ENCODE measurements at places on chromosomes 2 and 18.
A peak's percentile ranks its signal among the peaks of the same experiment; 100 is the strongest.

DNA sequence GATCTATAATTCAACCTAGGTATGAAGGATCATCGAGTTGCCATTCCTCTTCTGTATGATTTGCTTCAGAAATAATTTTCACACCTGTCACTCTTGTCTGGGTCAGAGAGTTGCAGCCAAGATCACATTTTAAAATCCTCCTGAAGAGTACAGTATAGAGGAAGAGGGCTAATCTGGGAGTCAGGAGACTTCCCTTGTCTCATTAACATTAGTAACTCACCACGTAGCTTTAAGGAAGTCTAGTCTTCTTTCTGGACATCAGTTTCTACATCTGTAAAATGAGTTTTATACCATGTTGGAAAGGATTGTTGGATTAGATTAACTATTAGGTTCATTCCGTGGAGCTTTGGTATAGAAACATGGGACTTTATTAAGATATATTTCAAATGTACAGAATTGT is 109.4 kb downstream of the TDRD15 start:
- no peak for DNase-seq

DNA sequence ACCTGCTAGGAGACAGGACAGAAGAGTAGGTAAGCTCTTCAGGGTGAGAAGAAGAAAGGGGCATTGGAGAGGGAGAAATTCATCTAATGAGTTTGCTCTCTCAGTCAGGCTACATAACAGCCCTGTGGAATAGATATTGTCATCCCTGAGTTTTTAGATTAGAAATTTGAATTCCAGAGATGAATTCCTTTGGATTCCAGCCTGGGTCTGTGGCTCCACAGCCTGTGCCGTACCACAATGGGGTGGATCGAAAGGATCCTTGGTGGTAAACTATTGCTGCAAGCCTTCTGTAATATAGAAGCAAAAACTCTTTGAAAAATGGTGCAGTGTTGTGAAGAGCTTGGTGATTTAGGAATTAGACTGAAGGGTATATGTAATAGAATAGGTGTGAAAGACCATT is 21.0 kb downstream of the MYO1B start:
- DNase-seq = no peak

DNA sequence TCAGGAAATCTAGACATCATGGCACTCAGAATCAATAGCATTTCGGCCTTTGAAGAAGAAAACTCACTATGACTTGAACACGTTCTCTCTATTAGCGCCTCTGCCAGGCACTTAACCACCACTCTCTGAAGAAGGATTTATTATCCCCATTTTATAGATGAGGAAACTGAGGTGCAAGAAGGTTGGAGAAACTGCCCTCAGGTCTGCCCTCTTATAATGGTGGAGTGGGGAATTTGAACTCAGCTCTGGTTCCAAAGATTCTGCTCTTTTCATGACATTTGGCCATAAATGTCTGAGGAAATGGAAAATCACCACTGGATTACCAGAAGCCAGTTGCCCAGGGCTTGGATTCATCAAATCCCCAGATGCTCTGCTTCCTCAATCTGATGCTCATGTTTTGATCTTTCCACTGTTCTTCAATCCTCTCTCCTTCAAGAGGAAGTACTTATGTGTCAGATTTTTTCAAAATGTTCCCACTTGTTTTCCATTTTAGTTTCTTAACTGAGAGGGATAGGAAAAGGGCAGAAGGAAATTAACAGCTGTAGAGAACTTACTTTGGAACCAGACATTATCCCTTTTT is 68.1 kb downstream of the ANTXR1 start:
- no peak for DNase-seq

- DNase-seq = no peak
These were observed 132.6 kb downstream of the C1D start for GRCh38 chr2:67930156-67930555.

GRCh38 chr2:69381337-69381737 is 5.7 kb downstream of the GFPT1 start:
- DNase-seq = peak; percentile 25

DNA sequence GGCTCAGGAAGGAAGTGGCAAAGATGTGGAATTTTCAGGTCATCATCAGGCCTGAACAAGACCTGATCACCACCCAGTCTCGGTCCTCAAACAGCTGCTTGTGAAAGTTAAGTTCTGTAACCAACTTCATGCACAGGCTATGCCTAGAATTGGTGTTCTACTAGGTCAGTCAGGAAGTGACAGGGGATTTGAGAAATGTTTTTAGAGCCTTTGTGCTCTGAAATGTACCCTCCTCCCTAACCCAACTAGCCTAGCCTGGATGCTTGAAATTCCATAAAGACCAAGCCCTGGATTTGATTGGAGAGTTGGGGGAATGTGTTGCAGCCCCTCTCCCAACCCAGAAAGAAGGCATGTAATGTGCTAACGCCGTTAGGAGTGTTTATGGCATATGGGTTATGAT is 63.3 kb downstream of the TGOLN2 start:
- DNase-seq = no peak

- no peak for DNase-seq
These were observed 60.7 kb upstream of the ZEB2 start for GRCh38 chr2:144580521-144581161.

- no peak for DNase-seq
These were observed 71.3 kb upstream of the NPAS2 start for GRCh38 chr2:100748673-100749072.

GRCh38 chr2:86372133-86372532 is 34.7 kb upstream of the REEP1 start:
- no peak for DNase-seq

- DNase-seq = no peak
These were observed 52.7 kb downstream of the TMEM200C start for GRCh38 chr18:5842653-5843052.

- no peak for DNase-seq
These were observed 23.4 kb upstream of the PAX3 start for GRCh38 chr2:222322236-222322635.

- no peak for DNase-seq
These were observed 54.7 kb downstream of the CCDC68 start for GRCh38 chr18:54904581-54904980.

DNA sequence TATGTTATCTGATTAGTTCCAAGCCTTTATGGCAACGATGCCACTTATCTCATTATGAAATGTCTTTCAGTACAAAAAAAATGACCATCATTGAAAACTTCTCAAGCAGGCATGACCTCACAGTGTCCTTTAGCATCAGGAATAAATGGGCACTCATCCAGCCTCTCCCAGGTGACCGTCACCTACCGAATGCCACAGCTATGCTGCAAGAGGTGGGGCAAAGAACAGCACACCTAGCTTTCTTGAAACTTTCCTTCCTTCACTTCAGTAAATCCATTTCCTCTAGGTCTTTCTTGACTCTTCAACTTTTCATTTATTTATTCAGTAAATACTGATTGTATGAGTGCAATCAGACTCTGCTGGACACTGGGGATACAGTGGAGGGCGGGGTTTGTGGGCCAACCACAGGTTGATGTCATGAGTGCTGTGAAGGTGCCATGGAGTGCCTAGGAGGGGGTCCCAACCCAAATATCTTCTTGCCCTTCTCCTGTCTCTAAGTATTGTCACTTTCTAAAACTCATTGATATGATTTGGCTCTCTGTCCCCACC is 54.3 kb upstream of the HK2 start:
- no peak for DNase-seq

- peak; percentile 10 for DNase-seq
These were observed 1.5 kb downstream of the INO80D start for GRCh38 chr2:206084439-206084869.

GRCh38 chr2:152019732-152020131 is 79.1 kb downstream of the CACNB4 start:
- no peak for DNase-seq

- no peak for DNase-seq
These were observed 1.4 kb downstream of the GCFC2 start for GRCh38 chr2:75709297-75709696.

- no peak for DNase-seq
These were observed 66.5 kb upstream of the ACKR3 start for GRCh38 chr2:236503100-236503499.

GRCh38 chr2:42163444-42164045 is 5.6 kb upstream of the EML4 start:
- DNase-seq = no peak

- DNase-seq = no peak
These were observed 32.1 kb upstream of the SIGLEC15 start for GRCh38 chr18:45793264-45793965.

GRCh38 chr2:239595726-239596125 is 194.9 kb upstream of the HDAC4 start:
- no peak for DNase-seq

GRCh38 chr2:70691497-70692140 is 76.4 kb downstream of the ADD2 start:
- no peak for DNase-seq

DNA sequence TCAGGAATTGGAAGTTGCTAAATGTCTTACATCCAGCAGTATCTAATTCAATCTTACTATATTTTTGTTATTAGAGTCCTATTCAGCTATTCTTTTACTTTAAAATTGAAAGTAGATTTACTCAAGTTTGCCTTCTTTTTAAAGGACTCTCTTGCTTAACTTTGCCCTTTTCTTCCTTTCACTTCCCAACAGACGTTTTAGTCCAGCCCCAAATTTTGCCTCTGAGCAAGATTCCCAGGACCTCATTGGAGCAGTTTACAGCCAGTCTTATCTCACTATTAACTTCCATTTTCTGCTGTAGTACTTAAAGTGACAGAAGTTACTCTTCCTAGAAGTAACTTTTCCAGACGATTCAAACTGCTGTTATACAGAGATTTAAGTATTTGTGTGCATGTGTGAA is 1.7 kb upstream of the PRKD3 start:
- DNase-seq = no peak

DNA sequence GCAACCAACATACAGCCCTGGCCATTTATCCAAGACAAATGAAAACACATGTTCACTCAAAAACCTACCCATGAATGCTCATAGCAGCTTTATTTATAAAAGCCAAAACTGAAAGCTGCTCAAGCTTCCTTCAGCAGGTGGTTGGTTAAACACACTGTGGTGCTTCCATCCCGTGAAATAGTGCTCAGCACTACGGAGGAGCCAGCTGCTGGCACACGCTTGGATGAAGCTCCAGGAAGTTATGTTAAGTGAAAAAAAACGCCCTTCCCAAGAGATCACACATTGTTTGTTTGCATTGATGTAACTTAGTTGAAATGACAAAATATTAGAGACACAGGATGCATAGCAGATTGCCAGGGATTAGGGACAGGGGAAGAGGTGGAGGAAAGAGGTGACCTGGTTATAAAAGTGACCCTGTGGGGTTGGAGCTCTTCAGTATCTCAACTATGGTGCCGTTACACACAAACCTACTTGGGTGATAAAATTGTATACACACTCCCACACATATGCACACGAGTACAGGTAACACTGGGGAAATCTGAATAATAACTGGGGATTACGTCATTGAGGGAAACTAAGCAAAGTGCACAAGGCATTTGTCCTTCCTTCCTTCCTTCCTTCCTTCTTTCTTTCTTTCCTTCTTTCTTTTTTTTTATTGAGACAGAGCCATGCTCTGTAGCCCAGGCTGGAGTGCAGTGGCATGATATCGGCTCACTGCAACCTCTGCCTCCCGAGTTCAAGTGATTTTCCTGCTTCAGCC is 6.2 kb upstream of the ALPG start:
- no peak for DNase-seq

- no peak for DNase-seq
These were observed 51.5 kb downstream of the L3MBTL4 start for GRCh38 chr18:6363216-6363615.

DNA sequence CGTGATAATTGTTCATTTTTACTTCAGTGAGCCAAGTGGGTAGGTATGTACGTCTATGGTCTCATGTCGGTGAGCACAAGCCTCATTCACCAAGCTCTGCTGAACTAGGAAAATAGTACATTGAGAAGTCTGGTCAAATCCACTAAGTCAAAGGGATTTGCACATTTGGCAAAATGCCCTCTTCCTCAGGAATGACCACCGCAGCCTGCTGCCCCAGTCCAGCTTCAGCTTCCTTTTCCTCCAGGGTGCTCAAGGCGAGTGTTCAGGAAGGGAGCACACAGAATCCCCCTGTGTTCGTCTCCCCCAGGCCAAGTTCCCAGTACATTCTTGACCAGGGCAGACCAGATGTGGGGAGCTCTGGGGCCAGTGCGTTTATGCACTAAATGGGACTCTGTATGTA is 23.0 kb downstream of the TCF7L1 start:
- DNase-seq = no peak

- DNase-seq = no peak
These were observed 458.3 kb upstream of the SLC14A2 start for GRCh38 chr18:45156946-45157345.

DNA sequence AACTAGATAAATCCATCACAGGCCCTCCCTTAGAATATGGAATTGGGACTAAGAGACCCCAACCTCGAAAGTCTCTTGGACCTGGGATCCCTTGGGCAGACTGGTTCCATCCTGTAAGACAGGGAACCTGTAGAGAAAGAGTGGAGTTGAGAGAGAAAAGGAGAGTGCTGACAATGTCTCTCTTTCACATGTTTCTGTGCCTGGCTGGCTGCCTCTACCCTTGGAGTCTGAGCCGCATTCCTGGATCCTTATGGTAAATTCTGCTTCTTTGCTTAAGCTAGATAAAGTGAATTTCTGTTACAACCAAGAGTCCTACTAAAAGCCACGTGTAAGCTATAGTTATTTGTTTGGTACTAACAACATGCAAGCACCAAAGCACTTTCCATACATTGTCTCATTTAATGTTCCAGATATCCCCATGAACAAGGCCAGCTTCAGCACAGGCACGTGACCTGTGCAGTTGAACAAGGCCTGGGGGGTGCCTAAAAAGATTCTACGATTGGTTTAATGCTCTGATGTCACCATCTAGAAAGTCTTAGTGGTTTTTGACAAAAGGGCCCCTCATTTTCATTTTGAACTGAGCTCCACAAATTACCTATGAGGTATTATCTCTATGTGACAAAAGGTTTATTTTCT is 2.1 kb upstream of the PUM2 start:
- DNase-seq = no peak

- DNase-seq = no peak
These were observed 2.5 kb upstream of the RAD51AP2 start for GRCh38 chr2:17520761-17521160.

GRCh38 chr2:119464981-119465380 is 33.3 kb downstream of the TMEM37 start:
- no peak for DNase-seq

- no peak for DNase-seq
These were observed 136.3 kb downstream of the ZEB2 start for GRCh38 chr2:144383571-144384100.

DNA sequence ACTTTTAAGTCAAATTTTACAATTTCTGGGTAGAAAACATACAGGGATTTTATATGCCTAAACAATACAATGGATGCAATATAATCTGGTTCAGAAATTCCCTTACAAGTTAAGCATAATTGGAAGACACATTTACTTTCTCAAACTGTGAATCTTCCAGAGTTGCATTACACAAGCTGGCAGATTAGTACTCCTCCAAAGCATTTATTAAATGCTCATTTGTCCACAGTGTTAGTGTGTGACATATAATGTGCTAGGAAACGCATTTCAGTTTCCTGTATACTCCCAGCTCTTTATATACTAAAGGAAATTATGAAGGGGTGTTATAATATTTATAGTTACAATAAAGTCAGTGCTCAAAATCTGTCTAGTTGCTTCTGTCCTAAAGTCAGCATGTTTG is 239.0 kb upstream of the FIGN start:
- no peak for DNase-seq
